Esophagus muscularis mucosa (tissue), 4 donors: ENCODE measurements at places on chromosomes 7 and 10. TPM values are rescaled to one million over a fixed set of nuclear protein-coding genes. Genes with fewer than 3 reads are reported as not detected.

DNA sequence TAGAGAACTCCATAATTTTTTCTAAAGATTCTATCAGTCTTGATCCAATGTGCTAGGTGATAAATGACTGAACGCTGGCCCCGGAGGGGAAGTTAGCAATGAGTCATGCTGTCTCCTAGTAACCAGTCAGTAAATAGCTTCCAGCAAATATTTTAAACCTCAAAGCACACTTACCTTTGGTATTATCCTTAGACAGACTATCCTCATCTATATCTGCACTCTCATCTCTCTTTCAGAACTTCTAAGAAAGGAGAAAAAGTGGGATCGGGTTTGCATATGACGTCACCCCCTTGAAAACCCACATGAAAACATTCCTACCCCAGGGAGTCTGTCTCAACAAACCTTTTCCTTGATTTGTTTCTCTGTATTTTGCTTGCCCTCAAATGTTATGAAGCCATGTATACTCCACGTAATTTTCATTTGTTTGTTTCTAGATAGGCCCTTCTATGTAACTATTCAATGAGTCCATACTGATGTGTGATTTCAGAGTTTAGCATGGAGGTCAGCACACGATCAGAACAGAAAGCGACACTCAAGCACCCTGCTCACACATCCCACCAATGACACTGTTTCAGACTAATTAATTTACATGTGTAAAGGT is 174.9 kb upstream of the NRP1 start:
- peak; percentile 17 for DNase-seq

GRCh38 chr10:133286366-133286765 is 9.7 kb upstream of the ADAM8 start:
- no peak for DNase-seq

DNA sequence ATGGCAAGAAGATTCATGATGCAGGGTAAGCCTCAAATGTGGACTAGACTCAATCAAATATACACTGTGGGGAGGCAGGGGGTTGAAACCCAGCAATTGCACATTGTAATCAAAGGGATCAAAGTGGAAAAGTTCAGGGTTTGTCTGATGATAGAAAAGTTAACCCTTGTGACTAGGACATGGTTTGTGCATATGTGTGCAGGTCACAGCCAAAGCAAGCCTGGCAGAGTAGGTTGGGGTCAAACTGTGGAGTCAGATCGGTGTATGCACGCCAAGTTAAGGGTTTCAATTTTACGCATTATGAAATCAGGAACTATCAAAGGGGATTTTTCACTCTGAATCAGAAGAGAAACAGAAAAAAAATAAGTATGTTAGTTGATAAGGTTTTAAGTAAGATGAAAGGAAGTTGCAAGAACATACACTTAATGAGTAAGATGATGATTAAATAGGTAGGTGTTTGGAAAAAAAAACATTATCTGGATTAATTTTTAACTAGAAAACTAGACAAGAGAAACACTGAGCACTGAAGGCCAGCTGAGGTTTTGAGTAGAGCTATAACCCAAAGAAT is 188.3 kb downstream of the DGKB start:
- DNase-seq, result no peak

GRCh38 chr10:129033790-129034272 is 433.2 kb upstream of the MGMT start:
- peak; percentile 91 for DNase-seq

DNA sequence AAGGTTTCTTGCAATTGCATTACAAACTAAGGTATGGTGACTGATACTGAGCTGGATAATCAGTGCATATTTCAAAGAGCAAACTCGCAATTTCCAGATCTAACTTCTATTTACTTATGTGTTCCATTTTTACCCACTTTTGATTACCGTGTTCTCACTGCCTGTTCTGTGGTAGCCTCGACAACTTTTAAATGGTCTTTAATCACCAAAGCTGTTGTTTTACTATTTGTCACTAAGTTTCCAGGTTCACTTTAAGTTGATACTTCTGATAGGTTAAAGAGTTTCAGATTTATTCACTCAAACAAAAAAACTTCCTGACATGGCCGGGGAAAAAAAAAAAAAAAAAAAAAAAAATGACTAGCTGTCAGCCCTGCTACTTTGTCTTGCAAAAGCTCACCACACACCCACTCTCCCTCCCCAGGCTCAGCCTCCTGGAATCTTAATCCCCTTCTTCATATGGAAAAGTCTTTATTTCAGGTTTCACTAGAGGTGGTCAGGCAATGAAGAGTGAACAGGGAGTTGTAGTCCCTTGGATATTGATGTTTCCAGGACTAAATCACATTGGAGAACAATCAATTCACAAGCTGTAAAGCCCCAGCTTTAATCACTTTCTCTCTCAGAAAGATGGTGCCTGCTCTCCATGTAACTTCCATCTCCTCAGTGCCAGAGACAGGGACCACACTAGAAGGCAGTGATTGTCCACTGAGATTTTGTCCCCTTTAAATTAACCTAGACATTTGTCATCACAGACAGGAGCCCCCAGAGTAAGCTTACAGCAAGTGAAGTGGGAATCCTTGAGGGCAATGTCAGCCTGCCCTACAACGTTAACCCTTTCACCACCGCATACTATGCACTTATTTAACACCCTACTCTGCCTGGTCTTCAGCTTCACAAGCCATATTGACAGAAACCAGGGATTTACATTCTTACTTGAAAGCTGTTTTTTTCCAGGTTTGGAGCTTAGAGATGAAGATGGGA is 749.1 kb upstream of the SORCS1 start:
- no peak for DNase-seq

- DNase-seq, result peak; percentile 93
These were observed 43.2 kb downstream of the ASB13 start for GRCh38 chr10:5623081-5623748.

- no peak for DNase-seq
These were observed 33.4 kb downstream of the VWDE start for GRCh38 chr7:12370249-12370648.

- no peak for DNase-seq
These were observed 861 bp downstream of the NRBF2 start for GRCh38 chr10:63133821-63134557.

GRCh38 chr7:122166740-122167139 is 22.7 kb upstream of the AASS start:
- no peak for DNase-seq

GRCh38 chr7:131581241-131582051 is 25.0 kb upstream of the PODXL start:
- no peak for DNase-seq

DNA sequence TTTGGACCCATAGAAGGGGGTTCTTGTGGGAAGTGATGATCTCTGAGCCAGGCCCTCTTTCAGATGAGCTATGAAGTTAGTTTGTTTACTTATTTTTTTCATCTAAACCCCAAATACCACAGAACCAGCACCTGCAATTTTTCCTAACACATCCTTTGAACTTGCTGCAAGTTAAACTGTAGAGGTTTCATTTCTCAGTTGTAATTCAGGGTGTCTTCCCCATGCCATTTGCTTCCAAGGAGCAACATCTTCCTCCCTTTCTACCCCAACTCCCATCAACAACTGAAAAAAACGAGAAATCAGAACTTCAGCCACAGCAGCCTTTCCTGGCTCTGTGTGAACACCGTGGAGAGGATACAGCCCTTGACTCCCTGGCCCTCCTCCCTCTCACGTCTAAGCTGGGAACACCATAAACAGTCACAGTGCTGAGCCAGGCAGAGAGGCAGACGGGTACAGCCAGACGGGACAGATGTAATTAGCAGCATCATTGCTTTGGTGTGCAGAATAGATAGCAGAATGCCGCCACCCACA is 63.6 kb downstream of the RGS10 start:
- DNase-seq, result no peak

DNA sequence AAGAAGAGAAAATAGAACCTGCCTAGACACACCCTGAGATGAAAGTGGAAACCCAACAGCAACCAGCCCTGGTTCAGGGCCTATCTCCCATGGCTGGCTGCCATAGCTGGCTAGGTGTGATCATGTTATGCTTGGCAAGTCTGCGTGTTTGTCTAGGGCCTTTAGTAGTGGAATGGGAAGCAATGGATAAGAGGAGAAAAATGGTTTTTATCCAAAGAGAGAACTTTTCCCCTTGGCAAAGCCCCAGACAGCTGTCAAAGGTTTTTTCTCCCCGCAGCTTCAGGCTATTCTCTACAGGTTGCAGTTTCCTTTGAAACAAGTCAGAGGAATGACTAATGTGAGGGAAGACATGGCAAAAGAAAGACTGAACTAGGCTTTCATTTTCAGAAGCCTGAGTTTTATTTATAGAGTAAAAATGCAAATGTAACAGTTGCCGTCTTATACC is 161.5 kb downstream of the SEMA3D start:
- DNase-seq, result no peak

DNA sequence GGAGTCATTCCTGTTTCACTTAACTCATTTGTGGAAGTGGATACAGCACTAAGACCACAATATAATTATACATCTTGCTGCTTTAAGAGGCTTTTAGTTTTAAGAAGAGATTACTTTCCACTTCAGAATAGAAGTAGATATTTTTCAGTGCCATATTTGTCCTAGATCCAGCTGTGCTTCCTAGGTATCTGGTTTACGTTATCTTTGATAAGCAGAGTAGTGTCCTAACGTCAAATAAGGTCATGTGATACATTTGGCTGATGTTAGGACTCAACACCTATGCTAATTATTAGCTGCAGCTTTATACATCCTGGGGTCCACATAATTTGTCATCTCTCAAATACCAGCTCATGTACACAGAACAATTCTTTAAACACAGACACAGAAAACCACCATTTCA is 196.2 kb upstream of the SMIM30 start:
- no peak for DNase-seq

- DNase-seq, result no peak
These were observed 61.5 kb upstream of the TM9SF3 start for GRCh38 chr10:96648297-96648696.

GRCh38 chr10:19169684-19170083 is 121.1 kb downstream of the MALRD1 start:
- DNase-seq, result no peak

DNA sequence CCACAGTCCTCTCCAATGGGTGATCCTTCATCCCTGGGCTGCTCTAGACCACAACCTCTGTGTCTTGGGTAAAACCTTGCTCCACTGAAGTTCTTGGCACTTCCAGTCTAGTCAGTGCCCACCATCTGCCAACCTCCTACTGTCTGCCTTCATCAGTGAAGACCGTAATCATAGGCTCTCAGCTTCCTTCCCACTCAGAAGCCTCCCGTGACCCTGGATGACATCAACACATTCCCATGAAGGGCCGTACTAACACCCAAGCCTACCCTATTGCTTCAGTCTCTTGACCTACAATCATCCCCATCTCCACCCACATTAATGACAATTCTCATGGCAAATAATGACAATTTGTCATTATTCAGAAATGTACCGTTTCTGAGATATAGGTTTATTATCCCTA is 27.6 kb upstream of the GARS1 start:
- DNase-seq, result no peak

- no peak for DNase-seq
These were observed 25.2 kb downstream of the SMNDC1 start for GRCh38 chr10:110279407-110279986.

- DNase-seq, result no peak
These were observed 174.8 kb upstream of the FZD1 start for GRCh38 chr7:91089382-91089963.

DNA sequence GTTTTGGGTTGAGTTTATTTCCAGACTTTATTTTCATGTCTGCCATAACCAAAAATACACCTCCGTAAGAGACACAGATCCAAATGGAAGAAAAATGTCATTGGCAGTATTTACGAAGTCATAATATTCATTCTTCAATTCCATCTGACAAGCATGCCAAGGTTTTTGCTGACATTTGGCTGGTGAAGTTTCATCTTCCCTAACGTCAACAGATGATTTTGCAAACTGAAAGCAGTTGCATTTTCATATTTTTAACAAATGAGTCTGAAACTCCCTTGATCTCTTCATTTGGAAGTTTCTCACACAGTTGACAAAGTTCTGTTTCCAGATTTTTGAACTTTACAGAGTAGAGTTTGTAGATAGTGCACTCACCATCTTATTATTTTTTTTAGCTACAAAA is 114.5 kb downstream of the CALN1 start:
- no peak for DNase-seq

- no peak for DNase-seq
These were observed 620 bp downstream of the EPO start for GRCh38 chr7:100720671-100721504.

DNA sequence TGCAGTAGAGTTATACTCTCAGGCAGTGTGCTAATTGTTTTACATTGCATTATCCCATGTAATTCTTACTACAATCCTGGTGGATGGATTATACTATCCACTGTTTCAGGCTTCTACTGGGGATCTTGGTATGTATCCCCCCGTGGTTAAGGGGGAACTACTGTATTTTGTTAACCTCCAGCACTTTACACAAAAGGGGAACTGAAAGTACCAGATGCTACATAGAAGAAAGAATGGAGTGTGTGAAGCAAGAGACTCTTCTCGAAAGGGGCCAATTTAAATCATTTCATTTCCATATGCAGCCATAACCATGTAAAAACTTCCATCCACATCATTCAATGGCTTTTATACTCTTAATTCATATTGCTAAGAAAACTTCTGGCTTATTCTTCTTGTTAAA is 69.4 kb downstream of the C1GALT1 start:
- no peak for DNase-seq

Gene NAT16
- not detected for total RNA-seq

Gene SPRN
- total RNA-seq, result 0.34 TPM

Gene FAM237B
- total RNA-seq, result not detected

Gene CALHM2
- total RNA-seq, result 44.4 TPM

Gene SAMD9
- 5.0 TPM for total RNA-seq

Gene MGAM2
- total RNA-seq, result not detected
